ENCODE measurements at places on chromosomes 5 and 9.

- no peak for DNase-seq
Measured at GRCh38 chr5:133265257-133265656, 213.4 kb downstream of the HSPA4 start.

GRCh38 chr5:135503871-135504270 is 31.9 kb downstream of the NEUROG1 start:
- DNase-seq, result no peak

GRCh38 chr5:54093081-54093492 is 217.3 kb downstream of the ARL15 start:
- no peak for DNase-seq

DNA sequence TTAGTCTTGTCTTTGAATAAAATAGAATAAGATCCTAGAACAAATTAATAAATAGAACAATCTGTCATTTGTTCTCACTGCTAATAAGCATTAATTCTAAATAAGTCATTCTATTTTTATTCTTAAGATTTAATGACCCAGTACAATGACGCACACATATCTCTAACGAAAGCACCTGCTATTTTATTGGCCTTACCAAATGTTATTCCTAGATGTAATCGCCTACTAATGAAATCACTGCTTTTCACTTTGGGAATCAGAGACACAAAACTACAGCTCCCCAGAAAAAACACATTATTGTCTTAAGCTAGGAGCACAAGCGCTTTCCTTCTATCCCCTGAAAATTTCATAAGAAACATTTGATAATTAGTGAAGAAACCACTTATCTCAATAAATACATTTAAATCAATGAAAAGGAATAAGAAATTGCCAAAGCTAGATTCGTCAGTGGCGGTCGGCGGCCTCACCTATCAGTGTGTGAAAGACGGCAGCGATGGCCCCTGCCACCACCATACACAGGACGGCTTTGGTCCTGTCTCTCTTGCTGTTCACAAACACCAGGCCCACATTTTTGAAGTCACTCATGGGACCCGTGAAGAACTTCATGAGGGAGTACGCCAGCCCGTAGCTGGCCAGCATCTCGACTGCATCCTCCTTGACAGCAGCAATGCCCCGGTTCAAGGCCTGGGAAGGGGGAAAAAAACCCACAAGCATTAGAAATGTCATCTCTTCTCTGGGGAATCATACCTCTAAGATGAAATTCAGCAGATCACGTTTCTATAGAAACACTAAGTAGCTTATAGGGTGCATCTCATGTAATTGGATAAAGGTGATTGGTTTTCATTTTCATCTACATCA is 102.8 kb downstream of the ANKH start:
- no peak for DNase-seq

DNA sequence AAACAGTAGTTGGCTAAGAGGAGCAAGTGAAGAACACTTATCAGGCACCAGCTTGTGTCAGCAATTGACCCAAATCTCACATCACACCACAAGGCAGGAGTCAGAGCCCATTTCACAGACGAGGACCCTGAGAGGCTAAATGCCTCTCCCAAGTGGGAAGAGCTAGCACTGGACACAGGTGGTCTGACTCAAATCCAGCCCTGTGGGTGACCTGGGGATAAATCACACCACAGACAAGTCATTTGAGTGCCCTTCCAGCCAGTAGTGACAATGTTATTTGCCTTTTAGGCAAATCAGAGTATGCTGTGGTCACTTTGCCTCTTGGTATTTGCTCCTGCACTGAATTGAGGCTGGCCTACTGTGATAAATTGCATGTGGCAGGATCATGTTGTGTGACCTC is 138.7 kb downstream of the SYK start:
- DNase-seq, result no peak

GRCh38 chr5:147387109-147387508 is 122.8 kb downstream of the DPYSL3 start:
- DNase-seq, result no peak

DNA sequence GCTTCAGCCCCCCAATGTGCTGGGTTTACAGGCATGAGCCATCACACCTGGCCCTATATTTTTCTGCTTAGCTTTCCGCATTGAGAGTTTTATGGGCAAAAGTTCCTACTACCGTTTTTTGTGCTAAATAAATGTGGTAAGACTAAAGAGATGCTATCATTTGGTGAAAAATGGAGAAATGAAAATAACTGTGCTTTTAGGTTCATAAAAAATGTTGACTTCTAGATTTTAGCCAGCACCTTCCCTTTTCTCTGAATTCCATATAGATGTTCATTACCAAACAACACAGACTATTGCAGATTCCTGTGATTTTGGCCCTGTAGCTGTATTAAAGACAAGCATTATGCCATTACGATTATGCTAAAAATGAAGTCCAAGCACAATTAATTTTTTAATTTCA is 72.0 kb upstream of the CTSL start:
- DNase-seq, result no peak

DNA sequence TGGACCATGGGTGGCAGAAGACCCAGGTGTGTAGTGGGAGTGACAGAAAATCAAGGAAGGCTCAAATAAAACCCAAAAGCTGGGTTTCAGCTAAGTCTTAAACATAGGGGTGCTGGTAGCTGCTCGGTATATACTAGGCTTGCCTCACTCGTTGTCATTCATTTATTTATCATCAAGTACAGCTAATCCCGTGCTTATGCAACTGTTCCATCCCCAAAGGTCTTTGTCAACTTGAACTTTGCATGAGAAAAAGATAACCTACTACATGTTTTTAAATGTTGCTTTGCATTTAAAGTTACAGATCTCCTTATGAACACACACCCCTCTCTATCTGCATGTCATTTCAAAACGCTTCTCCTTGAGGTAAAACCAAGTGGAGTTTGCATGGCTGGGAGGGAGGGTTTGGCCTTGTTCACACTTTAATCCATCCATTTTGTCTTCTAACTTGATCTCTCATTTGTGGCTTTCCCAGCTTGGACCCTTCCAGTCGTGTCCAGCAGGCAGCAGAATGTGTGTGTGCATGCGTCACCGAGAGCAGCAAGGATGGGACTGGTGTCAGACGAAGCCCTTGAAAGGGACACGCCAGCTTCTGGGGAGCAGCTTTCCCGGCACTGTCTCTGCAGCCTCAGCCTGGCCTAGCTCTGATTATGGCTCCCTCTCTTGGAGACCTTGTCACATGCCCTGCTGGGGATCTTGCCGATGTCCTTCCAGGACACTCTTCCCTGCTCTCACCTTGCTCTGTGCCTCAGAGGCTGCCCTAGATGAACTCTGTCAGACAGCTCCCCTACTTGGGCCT is 133.5 kb downstream of the GADD45G start:
- no peak for DNase-seq

DNA sequence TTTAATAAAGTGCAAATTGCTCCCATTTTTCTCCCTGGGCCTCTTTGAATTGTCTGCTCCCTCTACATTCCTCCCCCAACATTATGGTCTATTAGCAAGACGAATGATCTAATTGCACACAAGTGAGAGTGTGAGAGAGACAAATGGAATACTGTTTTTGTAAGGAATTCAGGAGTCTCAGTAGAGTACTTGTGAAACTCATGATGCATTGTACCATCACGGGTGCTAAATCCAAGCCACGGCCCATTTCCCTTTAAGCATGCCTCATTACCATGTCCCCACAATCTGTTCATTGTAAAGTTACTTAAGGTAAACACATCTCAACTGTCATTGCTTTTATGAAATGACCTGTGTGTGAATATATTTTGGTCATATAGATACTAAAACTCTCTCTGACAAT is 62.8 kb downstream of the CD180 start:
- no peak for DNase-seq

GRCh38 chr5:124481419-124481818 is 265.0 kb downstream of the ZNF608 start:
- DNase-seq, result no peak

- DNase-seq, result no peak
Measured at GRCh38 chr9:114500697-114501292, 4.5 kb downstream of the WHRN start.

Measured in activated naive CD4-positive, alpha-beta T cell treated with Interleukin-2 at 50 U/mL for 16 hours (primary cell).